ENCODE measurements at places on chromosomes 12 and 14.

DNA sequence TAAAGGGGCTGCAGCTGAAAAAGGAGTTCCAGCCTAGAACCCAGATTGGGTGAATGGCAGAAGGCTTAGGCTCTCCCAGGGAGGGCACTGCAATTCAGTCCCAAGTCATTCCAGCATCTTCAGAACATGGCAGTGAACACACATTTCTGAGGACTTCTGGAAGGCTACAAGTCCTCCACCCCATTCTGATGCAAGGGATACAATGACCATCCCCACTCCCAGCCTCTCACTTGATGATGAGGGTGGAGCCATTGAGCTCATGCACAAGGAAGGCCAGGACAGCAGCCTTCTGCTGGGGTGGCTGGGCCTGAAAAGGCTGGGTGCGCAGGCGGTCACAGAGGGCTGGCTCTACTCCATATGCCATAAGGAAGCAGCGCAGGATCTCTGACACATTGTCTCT lies 25.8 kb downstream of the BAZ2A start:
- DNase-seq: no peak

DNA sequence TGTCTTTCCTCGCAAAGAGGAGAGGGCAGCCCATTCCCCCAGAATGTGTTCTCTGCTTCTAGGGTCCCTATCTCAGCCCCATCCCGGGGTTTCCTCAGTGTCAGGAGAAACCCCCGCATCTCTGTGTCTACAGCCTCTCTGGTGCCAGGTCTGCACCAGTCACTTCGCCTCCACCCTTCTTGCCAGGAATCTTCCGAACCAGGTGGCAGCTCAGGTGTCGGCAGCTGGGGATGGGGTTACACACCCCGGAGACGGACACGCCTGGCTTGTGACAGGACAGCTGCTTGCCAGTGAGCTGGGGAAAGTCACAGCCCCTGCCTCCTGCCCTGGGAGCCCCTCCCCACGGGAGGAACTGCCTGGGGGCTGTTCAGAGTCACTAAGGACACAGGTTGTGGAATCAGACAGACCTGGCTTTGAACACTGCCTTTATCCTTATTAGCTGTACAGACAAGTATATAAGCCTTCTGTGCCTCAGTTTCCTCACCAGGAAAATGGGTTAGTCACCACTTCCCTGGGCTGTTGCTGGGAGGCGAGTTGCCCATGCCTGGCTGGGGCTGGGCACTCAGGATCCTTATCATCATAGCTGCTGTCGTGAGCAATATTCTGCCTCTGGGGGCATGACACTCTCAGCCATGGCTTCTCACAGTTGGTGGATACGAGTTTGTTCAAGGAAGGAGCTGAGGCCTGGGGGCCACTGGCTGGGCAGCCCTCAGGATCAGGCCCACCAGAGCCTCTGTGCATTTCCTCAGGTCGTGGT lies 10.8 kb downstream of the HIP1R start:
- no peak for DNase-seq

- no peak for DNase-seq
These were observed 102.4 kb downstream of the RFLNA start for GRCh38 chr12:124397399-124397679.

- no peak for DNase-seq
These were observed 75.9 kb downstream of the TNFAIP2 start for GRCh38 chr14:103199124-103199523.

DNA sequence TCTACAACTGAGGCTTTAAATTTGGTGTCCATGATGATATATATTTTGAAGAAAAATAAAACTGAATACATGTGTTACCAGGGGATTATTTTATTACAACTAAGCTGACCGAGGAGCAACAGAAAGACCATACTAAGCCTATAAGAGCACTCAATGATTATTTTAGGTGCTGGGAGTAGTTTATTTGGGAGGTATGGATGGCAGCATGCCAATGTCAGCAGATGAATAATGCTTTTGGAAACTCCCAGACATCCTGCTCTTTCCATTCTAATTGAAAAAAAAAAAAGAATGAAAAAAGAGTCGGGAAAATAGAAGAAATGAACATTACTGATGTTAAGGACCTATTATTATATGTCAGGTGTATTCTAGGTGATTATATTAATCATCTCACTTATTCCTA lies 441.2 kb downstream of the BTG1 start:
- no peak for DNase-seq

DNA sequence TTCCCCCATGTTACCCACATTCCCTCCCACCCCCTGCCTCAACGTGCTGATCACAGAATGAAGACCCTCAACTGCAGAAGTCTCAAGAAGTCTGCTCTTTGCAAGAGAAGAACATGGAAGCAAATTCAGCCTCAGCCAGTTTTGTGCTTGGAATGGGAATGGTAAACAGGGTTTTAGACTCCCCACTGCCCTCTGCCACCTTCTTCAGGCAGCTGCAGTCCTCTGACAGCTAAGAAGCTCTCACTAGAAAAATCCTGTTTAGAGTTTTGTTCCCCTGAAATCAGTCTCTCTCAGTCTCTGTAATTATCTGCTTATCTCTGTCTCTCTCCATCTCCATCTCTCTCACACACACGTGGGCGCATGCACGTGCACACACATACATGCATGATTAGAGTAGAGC lies 85.4 kb downstream of the CRACR2A start:
- no peak for DNase-seq

GRCh38 chr14:85535991-85536832 lies 6.3 kb downstream of the FLRT2 start:
- DNase-seq: no peak

DNA sequence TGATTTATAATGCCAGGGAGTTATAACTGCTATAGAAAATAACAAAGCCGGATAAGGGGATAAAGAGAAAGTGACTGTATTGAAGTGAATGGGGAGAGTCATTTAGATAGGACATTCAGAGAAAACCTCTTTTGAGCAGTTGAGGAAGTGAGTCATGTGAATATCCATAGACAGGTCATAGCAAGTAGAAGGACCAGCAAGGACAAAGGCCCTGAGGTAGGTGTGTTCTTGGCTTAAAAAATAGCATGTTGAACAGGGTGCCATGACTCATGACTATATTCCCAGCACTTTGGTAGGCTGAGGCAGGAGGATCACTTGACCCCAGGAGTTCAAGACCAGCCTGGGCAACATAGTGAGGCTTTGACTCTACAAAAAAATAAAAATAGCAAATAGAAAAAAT lies 51.5 kb upstream of the RAP1B start:
- no peak for DNase-seq

- DNase-seq: no peak
These were observed 61.8 kb downstream of the PHLDA1 start for GRCh38 chr12:75969768-75970167.

DNA sequence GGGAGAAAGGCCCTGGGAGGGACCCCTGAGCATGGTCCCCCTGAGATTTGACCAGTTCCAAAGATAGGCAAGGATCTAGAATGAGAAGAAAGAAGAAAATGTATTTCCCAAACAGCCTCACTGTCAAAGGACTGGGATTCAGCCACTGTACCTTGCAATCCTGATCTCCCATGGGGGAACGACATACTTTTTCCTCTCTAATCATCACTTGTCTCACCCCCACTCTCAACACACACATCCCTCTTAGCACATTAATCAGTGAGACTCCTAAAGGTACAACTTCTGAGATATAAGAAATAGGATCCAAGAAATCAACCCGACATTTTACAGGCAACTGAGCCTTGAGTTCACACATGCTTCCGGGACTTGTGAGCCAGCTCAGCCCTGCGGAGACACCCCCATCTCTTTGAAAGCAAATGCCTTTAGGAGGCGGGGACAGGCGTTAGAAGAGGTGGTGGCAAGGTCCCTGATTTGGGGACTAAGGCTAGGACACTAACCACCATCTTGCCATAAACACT lies 1.4 kb downstream of the MAP3K9 start:
- DNase-seq: no peak

DNA sequence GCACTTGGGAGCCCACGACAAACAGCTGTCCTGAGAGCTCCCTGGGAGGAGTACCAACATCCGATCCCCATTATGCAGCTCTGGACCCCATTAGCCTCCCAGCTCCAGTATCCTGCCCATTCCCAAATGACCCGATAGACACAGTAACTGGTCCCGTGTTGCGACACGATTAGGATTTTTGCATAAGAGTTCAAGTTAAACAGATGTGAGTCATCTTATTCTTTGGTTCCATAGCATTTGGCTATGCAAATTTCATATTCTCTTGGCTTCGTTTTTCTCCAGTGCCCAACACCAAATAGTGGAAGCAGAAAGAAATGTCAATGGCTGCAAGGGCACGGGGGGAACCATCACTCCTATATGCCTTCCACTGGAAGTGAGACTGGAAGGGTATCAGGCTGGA lies 43.0 kb upstream of the LRRC10 start:
- no peak for DNase-seq

GRCh38 chr12:55727643-55728185 lies 1.1 kb downstream of the CD63 start:
- DNase-seq: no peak

DNA sequence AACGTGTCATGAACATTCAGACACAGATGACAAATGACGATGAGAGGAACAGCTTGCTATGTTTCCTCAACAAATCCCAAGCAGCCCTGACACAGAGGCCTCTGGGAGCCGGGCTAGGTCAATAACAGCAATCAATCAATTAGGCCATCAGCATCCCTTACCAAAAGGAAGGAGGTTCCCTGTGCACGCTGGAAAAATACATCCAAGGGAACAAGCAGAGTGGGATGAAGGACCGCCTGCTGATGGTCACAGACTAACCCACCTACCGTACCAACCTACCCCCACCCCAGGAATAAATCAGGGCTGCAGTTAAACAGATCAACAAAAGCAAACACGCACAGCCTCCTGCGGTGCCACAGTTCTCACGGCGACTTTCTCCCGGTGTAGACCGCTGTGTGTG lies 265.1 kb upstream of the SFSWAP start:
- no peak for DNase-seq

DNA sequence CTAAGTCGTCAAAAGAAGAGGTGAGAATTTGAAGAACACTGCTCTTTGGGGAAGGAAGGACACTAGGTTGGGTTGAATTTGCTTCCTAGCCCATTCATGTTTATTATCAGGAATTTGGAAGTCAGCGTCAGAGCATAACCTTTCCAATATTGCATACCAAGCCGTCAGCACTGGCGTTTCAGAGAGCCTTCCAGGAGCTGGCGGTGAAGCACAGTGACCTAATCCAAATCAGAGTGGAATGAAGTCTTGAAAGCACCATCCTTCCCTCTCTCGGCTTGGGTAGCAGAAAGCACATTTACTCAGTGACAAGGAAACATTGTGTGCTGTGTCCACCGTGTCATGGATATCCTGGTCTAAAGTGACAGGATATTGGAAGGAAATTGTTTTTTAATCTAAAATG lies 240.3 kb upstream of the PELI2 start:
- DNase-seq: no peak

DNA sequence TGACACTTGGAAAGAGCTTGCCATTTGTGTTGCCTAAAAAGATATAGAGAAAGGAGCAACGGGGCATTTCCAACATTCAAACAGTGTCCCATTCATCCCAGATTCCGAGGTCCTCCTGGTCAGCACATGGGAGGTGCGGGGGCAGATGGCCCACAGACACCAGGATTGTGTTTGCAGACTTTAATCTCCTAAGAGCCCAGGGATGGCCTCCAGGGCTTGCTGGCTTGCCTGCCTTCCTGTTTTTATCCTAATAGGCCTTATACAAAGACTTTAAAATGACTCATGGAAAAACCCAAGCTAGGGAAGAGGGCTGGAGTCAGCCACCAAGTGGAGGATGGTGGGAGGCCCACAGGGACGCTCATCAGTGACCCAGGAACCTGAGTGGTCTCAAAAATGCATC lies 21.5 kb upstream of the FAM181A start:
- DNase-seq: no peak

GRCh38 chr12:42482041-42482747 lies 107.4 kb downstream of the PRICKLE1 start:
- DNase-seq: no peak

GRCh38 chr12:122869207-122869973 lies 26.5 kb downstream of the VPS37B start:
- DNase-seq: no peak

GRCh38 chr12:85060916-85061315 lies 24.8 kb downstream of the LRRIQ1 start:
- no peak for DNase-seq

DNA sequence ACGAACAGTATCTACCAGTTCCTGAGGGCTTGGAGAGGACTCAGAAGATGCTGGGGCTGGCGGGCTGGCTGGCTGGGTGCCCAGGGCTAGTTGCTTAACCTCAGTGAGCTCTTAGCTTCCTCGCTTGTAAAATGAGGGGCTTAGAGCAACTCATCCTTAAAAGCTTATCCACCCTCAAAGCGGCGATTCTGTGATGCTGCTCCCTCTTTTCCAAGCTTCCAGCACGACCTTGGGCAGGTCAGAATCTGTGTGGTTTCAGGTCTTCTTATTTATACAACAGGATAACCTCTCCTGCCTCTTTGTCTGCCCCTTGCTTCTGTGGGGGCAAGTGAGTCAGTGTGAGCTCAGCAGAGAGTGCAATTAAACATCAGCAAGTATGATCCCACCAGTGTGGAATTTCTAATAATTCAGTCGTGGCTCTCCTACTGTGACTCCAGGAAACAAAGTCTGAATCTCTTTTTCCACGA lies 281.8 kb downstream of the KSR2 start:
- no peak for DNase-seq

DNA sequence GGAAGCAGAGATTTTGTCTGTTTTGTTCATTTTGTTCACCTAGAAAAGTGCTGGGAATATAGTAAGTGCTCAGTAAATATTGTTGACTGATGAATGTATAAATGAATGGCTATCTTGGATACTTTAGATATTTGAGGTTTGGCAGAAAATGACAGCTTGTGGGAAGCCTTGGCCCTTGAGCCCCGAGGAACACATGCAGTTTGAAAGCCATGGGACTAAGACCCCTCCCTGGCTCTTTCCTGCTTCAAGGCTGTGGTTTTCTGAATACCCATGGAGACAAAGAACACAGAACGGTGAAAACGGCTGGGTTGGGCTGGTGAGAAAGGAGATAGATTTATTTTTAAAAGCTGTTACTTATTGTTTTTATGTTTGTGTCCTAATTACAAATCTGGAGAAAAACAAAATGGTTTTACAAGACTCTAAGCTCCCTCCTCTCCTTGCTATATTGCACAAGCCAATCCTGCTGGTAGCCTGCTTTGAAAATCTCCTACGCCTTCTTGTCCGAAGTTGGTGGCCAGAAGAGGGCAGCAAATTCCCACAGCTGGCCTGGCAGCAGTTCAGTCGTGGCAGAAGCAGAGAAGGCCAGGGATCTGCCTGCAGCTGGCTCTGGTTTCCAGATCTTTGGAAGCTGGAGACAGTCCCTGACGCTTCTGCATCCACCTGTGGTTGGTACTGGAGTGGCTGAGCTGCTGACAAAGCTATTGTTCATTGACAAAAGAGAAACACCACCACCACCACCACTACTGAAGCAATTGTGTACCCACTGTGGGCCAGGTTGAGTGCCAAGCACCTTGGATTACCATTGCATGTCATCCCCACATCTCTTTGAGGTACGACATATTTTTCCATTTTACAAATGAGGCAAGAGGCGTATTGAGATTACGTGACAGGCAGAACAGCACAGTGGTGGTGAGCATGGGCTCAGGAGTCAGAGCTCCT lies 5.2 kb upstream of the KRT85 start:
- peak; percentile 27 for DNase-seq

DNA sequence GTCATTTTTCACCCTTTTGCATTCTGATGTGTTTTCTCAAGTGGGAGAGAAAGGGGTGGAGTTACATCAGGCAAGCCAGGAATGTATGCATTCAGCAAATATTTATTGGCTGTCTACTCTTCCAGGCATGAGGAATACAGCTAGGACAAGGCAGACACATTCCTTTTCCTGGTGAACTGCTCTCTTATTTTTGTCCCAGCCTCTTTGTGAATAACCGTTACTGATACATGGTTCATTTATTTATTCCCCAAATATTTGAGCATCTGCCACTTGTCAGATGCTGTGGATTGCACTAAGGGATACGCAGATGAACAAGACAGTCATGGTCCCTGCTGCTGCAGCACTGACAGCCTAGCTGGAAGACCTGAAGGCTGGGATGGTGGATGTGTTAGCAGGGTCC lies 6.1 kb downstream of the PELI2 start:
- no peak for DNase-seq

Measured in NCI-H1048 (cell line).